ENCODE measurements at places on chromosomes 13 and 19. TPM values are rescaled to one million over a fixed set of nuclear protein-coding genes. Genes with fewer than 3 reads are reported as not detected.

Gene SSC5D
- total RNA-seq: not detected

Gene APOC4
- not detected for total RNA-seq

Gene RGCC
- total RNA-seq: not detected

Gene KLK7
- total RNA-seq: 0.28 TPM

Gene PROSER3
- total RNA-seq: 13.4 TPM

Gene F10
- 6.8 TPM for total RNA-seq

Gene CASP14
- not detected for total RNA-seq

Gene CYP2A6
- not detected for total RNA-seq

Gene EXOC3L2
- not detected for total RNA-seq

Gene KCNK6
- 2.5 TPM for total RNA-seq

Gene ZNF296
- total RNA-seq: not detected

Gene RAP2A
- 46.9 TPM for total RNA-seq

Gene IGFLR1
- total RNA-seq: 5.0 TPM

Gene MTIF3
- total RNA-seq: 47.0 TPM

Gene PCDH17
- 5.3 TPM for total RNA-seq

Gene PDE4C
- total RNA-seq: 0.62 TPM

Gene TMEM205
- total RNA-seq: 77.1 TPM

Gene HMG20B
- 51.4 TPM for total RNA-seq

Gene ERICH6B
- not detected for total RNA-seq

Data from neural progenitor cell (in vitro differentiated cells).